Left ventricle myocardium inferior (tissue), 1 donor: ENCODE measurements at places on chromosomes 1 and 21.

DNA sequence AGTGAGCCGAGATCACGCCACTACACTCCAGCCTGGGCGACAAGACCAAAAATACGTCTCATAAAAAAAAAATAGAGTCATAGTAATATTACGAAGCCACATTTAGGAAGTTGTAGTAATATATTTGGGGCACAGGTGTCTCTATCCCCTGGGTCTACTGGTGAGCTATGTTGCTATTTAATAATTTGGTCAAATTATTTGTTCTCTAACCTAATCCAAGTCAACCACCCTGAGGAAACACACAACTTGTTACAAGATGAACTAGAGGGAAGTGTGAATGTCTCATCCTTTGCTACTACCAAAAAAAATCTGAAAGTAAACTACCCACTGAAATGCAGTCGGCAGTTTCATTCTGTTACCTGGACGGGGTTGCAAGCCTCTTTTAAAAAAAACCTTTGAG is 35.3 kb downstream of the RGS8 start:
- DNase-seq = no peak

GRCh38 chr1:166638137-166638536 is 201.1 kb upstream of the POGK start:
- DNase-seq = no peak

DNA sequence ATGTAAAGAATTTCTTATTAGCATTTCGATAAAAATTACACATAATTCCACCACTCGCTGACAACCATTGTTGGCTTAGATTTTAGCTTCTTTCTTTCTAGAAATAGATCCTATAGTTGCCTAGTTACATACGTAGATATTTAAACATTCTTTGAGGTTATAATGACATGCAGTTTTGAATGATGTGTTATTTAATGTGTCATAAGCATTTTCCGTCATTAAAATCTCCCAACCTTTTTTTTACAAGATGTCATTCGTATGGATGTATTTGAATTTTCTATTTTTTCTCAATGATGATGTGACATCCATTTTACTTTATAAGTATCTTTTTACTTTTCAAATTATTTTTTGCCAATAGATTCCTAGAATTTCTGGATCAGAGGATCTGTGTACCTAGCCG is 44.7 kb downstream of the SLC37A1 start:
- no peak for DNase-seq

- DNase-seq = no peak
Observed at GRCh38 chr1:200128944-200129879, 101.7 kb downstream of the NR5A2 start.

DNA sequence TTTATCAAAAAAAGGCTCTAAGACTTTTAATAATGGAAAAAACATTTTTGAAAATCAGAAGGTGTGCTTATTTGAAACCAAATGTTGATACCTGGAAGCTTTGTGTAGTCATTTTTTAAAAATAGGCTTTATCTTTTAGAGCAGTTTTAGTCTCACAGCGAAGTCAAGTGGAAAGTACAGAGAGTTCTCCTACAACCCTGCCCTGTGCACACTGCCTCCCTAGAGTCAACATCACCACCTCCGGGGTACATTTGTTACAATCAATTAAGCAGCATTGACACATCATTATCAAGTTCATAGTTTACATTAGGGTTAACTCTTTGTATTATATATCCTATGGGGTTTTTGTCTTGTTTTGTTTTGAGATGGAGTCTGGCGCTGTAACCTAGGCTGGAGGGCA is 10.7 kb upstream of the ERO1B start:
- no peak for DNase-seq
